ENCODE measurements at places on chromosomes 7 and 10.

GRCh38 chr10:78437998-78438906 lies 404.6 kb downstream of the RPS24 start:
- DNase-seq, result no peak

DNA sequence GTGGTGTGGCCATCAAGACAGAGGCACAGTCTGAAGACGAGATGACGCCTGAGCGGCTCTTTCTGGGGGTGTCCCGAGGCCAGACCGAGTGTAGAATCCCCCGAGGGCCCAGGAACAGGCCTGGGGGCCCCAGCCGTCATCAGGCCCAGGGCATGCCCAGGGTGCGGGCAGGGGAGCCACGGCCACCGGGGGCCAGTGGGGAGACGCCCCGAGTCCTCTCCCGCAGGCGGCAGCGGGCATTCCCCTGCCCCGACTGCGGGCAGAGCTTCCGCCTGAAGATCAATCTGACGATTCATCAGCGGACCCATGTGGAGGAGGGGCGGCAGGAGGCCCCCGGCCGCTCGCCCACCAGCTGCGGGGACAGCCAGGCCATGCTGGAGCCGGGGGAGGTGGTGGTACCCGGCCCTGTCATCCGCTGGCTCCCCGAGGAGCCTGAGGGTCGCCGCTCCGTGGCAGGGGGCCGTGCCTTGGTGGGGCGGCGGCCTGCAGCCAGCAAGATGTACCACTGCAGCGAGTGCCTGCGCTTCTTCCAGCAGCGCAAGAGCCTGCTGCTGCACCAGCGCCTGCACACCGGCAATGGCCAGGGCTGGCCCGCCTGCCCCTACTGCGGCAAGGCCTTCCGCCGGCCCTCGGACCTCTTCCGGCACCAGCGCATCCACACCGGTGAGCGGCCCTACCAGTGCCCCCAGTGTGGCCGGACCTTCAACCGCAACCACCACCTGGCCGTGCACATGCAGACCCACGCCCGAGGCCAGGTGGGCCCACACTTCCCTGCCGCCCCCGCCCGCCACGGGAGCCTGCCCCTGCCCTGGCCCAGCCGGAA lies 19.7 kb downstream of the ZNF783 start:
- no peak for DNase-seq

GRCh38 chr7:4091767-4092166 lies 590.3 kb upstream of the FOXK1 start:
- DNase-seq, result no peak

DNA sequence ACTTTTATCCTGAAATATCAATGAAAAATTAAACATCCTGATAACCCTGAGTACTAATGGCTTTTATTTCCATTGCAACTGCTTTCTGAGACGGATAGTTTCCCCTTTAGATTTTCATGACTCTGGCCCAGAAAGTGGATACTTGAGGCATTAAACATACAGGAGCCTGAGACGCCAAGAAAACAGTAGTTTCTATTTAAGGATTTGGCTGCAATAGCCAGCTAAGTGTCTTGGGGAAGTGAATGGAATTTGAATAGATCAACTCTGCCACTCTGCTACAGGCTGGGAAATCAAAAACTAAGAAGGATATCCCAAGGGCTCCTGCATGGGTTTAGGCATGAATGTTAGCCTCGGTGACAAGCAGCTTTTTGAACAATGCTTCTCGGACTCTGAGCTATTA lies 24.7 kb upstream of the GPAM start:
- DNase-seq, result no peak

DNA sequence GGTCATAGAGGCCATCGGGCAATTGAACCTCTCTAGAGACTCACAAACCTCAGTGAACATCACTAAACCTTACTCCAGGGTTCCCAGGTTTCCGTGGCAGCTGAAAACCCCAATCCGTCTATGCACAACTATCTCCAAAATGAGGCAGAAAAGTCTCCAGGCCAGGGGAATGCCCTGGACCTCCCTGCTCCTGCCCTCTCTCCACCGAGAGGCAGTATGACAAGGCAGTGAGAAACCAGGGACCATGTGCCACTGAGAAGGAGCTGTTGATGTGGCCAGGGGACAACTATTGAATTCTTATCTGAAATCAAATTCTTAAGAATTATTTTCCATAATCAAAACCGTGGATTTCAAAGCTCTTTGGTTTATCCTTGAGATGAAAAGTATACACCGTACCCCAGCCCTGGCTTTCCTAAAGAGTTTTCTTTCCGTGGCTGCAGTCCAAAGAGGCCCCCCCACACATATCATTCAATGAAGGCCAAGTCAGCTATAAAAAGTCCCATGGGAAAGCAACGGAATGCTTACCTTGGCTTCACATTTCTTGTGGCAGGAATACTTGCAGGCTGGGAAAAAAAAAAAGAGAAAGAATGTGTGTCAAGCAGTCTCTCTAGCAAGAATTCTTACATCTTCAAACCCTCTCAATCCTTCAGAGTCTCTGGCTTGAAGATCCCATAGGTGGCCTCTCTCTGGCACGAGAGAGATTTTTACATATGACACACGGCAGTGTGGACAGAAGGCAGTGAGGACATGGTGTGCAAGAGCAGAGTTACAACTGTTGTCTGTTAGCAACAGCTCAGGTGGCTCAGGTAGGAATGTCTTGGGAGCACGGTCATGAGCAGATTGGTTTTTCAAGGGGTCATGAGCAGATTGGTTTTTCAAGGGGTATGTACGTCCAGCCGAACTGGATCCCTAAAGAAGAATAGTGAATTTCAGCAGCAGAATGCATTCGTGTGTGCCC lies 75.2 kb downstream of the TNS3 start:
- no peak for DNase-seq

- DNase-seq, result no peak
Observed at GRCh38 chr10:1413823-1414222, 323.5 kb downstream of the ADARB2 start.

Data from NCI-H526 (cell line).